ENCODE measurements at places on chromosomes 11 and 22. TPM values are rescaled to one million over a fixed set of nuclear protein-coding genes. Genes with fewer than 3 reads are reported as not detected.

DNA sequence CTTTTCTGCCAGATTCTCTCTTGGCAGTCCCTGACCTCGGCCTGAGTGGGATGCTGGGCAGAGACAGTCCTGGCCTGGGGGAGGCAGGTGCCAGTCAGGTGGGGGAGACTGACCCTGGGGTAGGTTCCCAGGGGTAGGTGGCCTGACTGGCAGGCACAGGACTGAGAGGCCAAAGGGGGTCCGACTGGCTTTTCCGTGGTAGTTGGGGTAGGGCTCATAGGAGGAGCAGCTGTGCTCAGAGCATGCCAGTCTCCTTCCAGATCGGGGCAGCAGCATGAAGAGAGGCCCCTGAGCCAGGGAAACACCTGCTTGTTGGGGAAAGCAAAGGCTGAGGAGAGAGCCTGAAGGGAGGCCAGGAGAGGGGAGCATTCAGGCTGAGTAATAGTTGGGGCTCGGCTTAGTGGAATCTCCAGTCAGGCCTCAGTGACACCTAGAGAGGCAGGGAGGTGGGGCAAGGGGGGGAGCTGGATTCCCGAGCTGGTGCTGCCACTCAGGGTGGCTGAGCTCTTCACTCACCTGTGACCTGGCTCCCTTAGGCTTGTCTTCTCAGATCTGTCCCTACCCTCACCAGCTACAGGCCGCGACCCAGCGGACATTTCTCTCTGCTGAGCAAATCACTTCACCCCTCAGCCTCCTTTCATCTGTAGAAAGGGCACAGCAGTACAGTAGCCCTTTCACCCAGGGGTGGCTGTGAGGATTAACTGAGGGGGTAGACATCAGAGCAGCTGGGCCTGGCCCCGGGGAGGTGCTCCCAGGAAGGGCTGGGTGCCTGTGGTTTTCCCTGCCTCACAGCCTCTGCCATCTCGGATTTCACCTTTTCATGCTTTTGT, 26.2 kb downstream of the MCM5 start:
- no peak for DNase-seq

DNA sequence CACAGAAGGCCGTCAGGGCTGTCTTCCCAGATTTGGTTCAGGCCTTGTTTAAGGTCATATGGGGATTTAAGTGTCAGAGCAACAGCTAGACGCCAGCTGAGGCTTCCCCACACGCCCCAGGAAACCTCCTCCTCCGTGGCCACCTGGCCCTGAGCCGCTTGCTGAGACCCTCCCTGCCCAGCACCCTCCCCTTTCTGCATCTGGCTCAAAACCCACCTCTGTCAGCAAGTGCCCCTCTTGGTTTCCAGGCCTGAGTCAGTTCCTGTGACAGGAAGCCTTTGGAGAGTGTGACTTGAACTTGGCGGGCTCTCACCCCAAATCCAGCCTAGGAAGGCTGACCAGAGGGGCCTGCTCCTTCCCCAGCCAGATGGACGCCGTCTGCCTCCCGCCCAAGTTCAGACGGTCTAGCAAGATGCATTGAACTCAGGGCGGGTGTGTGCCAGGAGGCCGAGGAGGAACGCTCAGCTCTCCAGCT, 561 bp downstream of the FXYD2 start:
- DNase-seq = peak; percentile 92

MOGAT2 gene
- total RNA-seq = not detected

PIWIL4 gene
- total RNA-seq = 3.5 TPM

DNA sequence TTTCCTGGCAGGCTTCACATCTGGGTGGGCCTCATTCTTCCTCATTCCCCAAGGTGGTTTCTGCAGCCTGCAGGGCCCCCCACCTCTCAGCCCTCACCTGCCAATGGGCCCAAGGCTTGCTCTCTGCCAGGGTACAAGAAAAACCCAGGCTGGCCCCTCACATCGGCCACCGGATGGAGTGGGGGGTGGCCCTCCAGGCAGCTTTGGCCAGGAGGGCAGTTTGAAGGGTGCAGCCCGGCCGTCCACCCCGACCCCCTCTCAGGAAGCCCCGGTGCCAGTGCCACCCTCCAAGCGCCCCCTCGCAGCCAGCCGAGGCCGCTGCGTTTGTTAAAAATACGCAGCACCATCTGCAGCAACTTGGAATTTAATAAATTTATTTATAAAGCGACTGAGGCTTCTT, 196.7 kb downstream of the CTTN start:
- no peak for DNase-seq

GRCh38 chr22:31707519-31707918, 42.4 kb downstream of the PRR14L start:
- DNase-seq = no peak

- DNase-seq = peak; percentile 92
Observed at GRCh38 chr11:70399681-70400112, 1.4 kb downstream of the CTTN start.

DNA sequence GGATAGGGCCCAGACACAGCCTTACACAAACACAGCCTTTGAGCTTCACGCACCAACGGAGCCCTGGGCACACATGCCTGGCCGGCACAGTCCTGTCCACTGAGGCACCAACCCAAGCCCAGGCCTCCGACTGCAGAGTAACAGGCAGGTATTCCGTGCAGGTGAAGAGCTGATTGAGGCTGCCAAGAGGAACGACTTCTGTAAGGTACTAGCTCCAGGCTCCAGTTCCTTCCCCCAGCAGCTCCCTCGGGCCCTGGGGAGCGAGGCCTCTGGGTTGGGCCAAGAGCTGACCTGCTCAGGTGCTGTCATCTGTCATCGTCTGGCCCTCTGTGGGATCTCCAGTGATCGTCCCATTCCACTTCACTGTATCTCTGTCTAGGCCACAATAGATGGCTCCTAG, 3.2 kb upstream of the MDK start:
- DNase-seq = peak; percentile 37

IFITM10 gene
- 0.48 TPM for total RNA-seq

CHRM1 gene
- total RNA-seq = not detected

DNA sequence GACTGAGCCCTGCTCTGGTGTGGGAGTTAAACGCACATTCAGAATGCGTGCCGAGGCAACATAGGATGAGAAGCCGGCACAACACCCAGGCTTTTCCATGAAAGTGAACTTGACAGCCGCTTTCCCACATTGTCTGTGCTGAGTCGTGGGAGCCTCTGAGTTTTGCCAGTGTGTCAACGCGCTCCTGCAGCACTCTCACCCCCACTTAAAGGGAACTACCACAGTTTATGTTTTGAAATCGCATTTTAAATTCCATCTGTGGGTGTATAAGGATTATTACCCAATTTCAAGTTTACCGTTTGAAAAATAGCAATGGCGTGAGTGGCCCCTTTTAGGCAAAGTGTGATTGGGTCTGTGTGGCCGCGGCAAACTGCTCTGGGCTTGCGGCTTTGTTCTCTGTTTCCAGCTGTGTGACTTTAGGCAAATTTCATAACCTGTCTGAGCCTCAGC, 81.5 kb downstream of the FBLN1 start:
- peak; percentile 14 for DNase-seq

- no peak for DNase-seq
Observed at GRCh38 chr22:20316217-20316843, 3.5 kb downstream of the DGCR6L start.

DNA sequence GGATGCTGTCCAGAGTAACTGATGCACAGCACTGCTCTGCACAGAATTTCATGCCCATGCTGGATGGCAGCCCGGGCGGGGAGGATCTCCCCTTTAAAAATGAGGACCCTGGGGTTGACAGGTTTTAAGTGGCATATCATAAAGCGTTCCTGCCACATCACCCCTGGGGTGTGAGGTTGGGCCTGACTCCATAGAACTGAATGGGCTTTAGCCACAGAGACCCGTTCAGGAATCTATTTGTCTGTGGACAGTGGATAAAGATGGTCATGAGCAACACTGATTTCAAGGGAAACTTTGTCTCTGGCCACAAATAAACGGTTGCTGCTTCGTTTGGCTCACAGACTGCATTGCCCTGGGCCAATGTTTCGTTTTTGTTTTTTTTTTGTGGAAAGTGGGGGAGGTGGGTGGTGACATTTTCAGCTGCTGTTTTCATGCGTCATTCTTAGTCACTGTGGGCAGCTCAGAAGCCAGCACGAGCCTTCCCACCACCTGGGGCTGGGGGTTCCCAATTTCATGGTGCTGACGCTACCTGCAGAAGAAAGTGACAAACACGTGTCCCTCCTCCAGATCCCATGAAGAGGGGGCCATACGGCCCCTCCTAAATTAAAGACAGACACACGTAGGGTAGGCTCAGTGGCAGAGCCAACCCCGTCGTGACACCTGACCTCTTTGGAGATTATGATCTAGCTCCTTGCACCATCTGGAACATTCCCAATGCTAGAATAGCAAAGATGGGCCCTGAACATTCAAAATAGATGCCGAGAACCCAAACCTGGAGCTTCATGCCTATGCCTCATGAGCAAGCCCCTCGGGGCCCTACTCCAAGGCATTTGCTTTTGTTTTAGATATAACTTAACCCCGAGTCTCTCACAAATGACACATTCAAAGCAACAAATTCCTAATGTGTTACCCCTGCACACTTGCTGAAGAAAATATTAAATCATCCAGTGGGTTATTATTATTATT, 54.8 kb upstream of the PHF21B start:
- DNase-seq = no peak

TSPAN32 gene
- 24.0 TPM for total RNA-seq

GRCh38 chr22:30312053-30312452, 14.7 kb downstream of the TBC1D10A start:
- DNase-seq = no peak

GLYAT gene
- 0.39 TPM for total RNA-seq

- no peak for DNase-seq
Observed at GRCh38 chr11:121229495-121230215, 62.9 kb upstream of the SC5D start.

GRCh38 chr11:130181295-130182272, 22.0 kb downstream of the ST14 start:
- DNase-seq = no peak

DNA sequence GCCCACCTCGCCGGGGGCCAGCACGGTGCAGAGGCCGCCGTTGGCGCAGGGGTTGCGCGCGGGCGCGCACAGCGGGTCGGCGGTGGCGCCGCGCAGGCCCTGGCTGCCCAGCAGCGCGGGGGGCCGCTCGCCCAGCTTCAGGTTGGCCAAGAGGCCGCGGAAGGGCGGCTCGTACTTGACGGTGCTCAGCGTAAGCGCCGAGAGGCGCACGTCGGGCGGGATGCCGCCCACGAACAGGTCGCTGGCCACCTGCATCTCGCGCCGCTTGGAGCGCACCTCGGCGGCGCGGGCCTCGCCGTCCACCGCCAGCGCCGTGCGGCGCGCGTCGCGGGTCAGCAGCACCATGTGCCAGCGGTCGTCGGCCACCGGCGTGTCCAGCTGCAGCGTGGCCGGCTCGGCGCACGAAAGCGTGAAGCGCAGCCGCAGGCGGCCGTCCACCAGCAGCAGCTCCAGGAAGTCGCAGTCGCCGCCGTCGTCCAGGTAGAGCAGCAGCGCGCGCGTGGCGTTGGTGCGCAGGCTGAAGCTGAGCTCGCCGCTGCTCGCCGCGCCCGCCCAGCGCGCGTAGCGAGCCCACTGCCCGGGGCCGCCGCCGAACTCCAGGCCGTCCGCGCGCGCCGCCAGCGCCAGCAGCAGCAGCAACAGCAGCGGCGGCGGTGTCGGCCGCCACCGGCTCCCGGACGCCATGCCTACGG, 9.8 kb downstream of the NRXN2 start:
- DNase-seq = peak; percentile 40

DNA sequence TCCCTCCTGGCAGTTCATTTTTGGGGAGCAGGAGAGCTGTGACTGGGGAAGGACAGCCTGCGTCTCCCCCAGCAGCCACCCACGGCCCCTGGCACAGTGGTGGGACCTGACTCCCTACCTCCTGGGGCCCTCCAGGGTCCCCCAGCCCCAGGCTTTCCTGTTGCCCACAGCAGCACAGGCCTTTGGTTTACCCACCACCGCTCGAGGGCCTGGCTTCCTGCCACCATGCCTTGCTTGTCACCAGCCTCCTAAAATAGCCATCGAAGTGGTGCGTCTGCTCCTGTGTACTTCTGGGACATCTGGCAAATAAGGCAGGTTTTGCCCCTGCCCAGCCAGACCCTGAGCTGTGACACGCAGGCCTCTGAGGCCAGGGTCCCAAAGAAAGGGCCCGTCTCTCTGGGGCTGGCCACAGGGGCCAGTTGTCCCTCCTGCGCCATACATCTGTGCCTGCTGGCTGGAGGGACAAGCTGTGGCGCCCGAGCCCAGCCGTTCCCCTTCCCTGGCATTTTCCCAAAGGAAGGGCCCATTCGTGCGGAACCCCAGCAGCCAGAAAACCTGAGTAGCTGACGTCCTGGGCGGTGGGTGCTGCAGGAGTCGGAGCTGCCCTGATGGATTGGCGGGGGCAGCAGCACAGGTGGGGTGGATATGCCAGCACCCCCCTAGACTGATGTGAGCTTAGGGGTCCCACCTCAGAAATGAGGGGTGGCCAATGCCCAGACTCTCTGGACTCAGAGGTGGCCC, 14.6 kb downstream of the PHLDA2 start:
- peak; percentile 69 for DNase-seq

- no peak for DNase-seq
Observed at GRCh38 chr11:132242632-132243031, 872.2 kb downstream of the NTM start.

- no peak for DNase-seq
Observed at GRCh38 chr11:36390963-36391471, 94.9 kb downstream of the PRR5L start.

CALCA gene
- total RNA-seq = not detected

MUC6 gene
- total RNA-seq = not detected

DNA sequence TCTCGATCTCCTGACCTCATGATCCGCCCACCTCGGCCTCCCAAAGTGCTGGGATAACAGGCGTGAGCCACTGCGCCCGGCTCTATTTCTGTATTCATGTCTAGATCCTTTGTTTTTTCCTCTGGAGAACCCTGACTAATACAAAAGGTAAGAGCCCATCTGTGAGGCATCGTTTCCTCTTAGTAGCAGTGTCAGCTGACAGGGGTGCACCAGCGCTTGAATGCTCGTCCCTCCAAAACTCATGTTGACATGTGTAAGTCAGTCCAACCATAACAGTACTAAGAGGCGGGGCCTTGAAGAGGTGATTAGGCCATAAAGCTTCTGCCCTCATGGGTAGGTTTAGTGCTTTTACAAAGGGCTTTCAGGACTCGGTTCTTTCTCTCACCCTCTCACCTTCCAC, 470.1 kb upstream of the B3GAT1 start:
- no peak for DNase-seq

NCAM1 gene
- total RNA-seq = 222 TPM

NAALADL1 gene
- total RNA-seq = 9.1 TPM

LRRN4CL gene
- 1.4 TPM for total RNA-seq

DNA sequence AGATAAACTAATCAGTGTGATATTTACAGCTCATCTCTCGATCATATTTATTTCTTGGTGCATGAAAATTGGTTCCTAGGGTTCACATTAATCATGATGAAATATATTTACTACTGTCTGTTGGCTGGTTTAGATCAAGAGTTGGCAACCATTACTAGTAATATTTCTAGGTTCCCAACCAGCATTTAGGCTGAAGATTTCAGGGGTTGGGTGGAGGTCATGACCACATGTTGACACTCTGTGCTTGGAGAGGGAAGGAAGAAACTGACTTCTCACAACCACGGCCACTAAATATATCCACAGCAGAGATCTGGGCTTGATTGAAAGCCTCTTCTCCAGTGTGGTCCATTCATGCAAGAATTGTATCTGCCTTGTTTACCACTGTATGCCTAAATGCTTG, 87.9 kb downstream of the ALX4 start:
- DNase-seq = no peak
